Activated CD4-positive, alpha-beta T cell treated with anti-CD3 and anti-CD28 coated beads, Interleukin-2, amount 50 U/mL, for 24 hours (primary cell): ENCODE measurements at places on chromosomes 13 and 19.
A peak's percentile ranks its signal among the peaks of the same experiment; 100 is the strongest.

GRCh38 chr19:4971424-4971793 lies 2.5 kb downstream of the KDM4B start:
- no peak for DNase-seq

GRCh38 chr13:41505209-41505835 lies 48.0 kb downstream of the RGCC start:
- DNase-seq, result no peak

- DNase-seq, result no peak
Measured at GRCh38 chr19:44765033-44765948, 12.4 kb upstream of the CBLC start.

DNA sequence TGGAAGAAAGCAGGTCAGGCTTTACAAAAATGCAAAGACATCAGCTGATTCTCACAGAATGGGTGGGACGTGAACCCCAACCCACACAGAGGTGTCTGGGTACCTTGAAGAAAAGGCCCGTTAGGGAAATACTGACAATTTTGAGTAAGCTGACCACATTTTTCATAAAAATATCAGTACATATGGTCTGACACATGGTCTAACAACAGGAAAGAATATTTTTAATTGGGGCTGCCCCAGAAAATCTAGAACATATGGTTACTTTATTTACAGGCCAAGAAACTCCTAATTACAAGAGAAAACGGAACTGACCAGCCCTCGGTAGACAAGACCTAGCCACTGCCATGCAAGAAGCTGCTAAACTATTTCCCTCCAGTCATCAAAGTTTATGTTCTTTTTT lies 48.7 kb upstream of the ITM2B start:
- DNase-seq, result no peak

- no peak for DNase-seq
Measured at GRCh38 chr13:46142776-46143175, 37.9 kb upstream of the CPB2 start.

- no peak for DNase-seq
Measured at GRCh38 chr19:48308631-48309586, 16.4 kb upstream of the EMP3 start.

GRCh38 chr19:18014197-18014596 lies 6.2 kb downstream of the ARRDC2 start:
- no peak for DNase-seq

DNA sequence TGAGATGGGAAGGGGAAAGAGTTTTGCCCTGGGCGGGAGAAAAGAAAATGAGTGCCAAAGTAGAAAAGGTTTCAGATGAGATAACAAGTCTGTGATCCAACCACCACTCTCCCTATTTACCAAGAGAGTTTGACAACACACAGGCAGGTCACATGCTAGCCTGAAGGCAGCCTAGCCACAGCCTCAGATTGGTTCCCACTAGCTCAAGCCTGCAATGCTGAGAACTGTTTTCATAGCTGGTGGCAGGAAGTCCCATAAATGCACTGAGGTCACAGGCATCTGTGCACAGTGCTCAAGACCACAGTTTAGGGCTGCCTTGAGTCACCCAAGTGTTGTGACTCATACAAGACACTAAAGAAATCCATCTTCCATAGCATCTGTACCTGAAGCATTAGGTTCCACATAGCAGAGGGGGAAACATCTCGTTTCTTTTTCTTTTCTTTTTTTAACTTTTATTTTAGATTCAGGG lies 18.5 kb upstream of the POP4 start:
- DNase-seq, result peak; percentile 55

- DNase-seq, result no peak
Measured at GRCh38 chr19:15673176-15673654, 328 bp downstream of the CYP4F12 start.

GRCh38 chr13:56861476-56861875 lies 279.2 kb upstream of the PRR20A start:
- DNase-seq, result no peak

DNA sequence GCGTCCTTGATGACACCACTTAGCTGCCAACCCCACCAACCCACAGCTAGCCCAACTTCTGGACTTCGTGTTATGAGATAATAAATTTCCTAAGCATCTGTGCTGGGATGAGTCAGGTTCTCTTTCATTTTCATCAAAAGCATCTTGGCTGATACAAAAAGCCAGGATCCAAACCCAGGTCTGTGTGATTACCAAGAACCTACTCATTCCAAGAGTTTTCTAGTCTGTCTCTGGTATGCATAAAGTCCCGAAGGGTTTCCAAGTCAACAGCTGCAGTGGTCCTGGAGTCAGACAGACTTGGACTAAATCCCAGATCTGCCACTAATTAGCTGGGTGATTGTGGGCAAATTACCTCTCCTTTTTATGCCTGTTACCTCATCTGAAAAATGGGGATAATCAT lies 55.5 kb upstream of the SERP2 start:
- no peak for DNase-seq

DNA sequence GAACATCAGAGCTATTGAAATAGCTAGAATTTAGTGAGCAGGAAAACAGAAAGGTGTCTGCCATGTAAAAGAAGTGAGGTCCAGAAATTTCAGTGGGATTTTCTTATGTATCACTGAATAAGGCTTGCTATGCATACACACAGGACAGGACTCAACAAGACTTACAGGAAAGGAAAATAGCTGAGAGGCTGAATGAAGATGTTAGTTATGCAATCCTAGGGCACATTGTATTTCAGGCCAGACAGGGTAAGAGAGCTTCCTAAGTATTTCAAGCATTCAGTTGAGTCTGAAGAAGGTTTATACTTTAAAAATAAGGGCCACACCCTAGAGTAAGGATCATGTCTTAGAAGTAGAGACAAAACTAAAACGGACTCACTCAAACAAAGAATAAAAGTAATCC lies 419.9 kb upstream of the PRR20A start:
- DNase-seq, result no peak

DNA sequence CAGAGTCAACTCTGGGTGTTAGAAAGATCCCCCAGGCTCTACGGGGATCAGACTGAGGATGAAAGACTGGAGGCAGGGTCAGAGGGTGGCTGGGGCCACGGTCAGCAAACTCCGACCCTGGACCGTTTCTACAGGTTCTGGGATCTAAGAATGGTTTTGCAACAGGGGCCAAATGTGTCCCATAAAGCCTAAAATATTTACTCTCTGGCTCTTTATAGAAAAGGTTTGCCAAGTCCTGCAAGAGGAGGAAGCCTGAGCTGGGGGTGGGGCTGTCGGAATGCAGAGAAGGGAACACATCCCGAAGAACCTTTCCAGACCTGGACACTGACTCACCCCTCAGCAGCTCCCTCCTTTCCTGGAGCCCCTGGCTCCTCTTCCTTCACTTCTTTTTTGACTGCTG lies 20.7 kb downstream of the LIG1 start:
- no peak for DNase-seq

DNA sequence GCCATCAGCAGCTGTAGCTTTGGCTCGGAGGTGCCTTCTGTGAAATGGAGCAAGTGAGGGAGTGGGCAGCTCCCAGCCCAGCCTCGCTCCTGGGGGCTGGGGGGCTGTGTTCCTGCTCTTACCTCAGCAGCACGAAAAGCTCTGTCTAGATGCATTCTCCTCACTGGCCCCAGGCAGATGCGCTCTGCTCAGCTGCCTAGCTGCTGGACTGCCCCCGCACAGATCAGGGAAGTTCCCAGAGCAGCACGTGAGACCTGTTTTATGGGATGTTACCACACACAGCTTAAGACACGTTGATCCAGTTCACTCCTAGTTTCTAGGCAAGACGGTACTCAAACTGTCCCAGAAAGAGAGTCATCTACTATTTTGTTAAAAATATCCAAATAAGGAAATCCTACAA lies 13.6 kb downstream of the LCP1 start:
- DNase-seq, result peak; percentile 47

DNA sequence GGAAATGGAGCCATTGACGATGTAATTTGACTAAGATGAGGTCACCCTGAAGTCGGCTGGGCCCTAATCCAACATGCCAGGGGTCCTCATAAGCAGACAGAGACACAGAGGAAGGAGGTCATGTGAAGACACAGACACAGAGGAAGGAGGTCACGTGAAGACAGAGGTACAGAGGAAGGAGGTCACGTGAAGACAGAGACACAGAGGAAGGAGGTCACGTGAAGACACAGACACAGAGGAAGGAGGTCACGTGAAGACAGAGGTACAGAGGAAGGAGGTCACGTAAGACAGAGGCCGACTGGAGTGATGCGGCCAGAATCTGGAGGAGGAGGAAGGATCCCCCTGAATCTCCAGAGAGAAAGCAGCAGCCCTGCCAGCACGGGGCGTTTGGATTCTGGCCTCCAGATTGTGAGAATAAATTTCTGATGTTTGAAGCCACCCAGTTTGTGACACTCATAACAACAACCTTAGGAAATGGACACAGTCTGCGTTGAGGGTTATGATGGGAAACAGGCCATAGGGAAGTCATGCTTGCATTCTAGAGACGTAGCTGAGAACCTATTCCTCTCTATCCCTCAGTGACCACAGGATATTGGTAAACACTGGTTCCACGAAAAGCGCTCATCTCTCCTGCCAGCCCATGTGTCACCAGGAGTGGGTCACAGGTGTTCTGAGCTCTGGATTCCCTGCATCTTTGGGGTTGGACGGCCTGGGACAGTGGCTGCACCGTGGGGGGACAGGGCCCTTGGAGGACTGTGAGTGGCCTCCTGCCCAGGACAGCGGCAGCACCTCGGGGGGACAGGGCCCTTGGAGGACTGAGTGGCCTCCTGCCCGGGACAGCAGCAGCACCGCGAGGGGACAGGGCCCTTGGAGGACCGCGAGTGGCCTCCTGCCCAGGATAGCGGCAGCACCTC lies 108.5 kb downstream of the SOX1 start:
- no peak for DNase-seq

DNA sequence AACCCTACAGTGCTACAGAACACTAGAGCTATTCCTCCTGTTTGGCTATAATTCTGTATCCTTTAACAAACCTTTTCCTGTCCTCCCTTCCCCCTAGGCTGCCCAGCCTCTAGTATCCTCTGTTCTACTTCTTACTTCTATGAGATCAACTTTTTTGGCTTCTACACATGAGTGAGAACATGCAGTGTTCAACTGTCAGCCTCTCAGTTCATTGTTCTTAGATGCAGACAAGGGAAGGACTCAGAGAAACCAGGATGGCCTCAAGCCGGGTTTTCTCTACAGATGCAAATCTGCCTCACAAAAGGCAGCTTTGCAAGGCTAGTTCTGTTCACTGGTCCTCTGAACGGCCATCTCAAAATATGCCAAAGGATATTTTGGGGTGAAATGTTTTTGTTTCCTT lies 18.4 kb downstream of the AMER2 start:
- DNase-seq, result no peak

- DNase-seq, result no peak
Measured at GRCh38 chr19:8306235-8307054, 1.7 kb downstream of the CD320 start.

- no peak for DNase-seq
Measured at GRCh38 chr19:12838182-12838885, at the start of gene MAST1. TSS of gene MAST1 (plus strand) at chr19:12838515. CDS start at chr19:12838573, 58 bp downstream.

GRCh38 chr19:20968092-20968491 lies 45.0 kb downstream of the ZNF85 start:
- no peak for DNase-seq

- no peak for DNase-seq
Measured at GRCh38 chr13:44713788-44714469, 137.8 kb upstream of the TSC22D1 start.

DNA sequence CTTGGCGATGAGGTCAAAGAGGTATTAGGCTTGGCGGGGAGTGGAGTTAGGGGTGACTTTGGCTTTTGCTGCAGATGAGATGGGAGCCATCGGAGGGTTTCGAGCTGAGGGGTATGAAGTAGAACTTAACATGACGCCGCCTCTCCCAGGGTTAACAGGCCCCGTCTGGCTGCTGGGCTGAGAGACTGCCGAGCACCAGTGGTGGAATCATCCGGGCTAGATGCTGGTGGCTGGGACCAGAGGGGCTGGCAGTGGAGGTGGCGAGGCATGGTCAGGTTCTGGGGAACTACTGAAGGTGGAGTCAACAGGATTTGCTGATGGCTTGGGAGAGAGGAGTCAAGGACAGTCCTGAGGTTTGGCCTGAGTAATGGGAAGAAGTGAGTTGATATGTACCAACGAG lies 4.9 kb downstream of the RFX2 start:
- DNase-seq, result no peak

DNA sequence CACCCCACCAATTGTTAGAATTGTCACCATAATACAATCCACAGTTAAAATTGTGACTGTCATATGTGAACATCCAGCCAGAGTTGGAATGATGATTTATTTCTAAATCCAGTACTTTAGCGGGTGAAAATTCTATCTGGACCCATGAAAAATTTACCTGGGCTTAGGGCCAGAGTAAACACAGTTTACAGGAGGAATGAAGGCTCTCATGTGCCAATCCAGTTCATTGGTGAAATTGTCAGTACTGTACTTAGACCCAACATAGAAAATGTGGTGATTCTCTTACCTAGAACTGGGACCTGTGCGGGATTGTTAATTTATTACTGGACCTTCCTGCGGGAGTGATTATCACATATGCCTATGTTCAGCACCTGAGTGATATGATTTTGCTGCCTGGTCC lies 27.3 kb upstream of the ZNF681 start:
- no peak for DNase-seq

GRCh38 chr19:46426035-46426505 lies 2.7 kb downstream of the PNMA8C start:
- DNase-seq, result no peak

DNA sequence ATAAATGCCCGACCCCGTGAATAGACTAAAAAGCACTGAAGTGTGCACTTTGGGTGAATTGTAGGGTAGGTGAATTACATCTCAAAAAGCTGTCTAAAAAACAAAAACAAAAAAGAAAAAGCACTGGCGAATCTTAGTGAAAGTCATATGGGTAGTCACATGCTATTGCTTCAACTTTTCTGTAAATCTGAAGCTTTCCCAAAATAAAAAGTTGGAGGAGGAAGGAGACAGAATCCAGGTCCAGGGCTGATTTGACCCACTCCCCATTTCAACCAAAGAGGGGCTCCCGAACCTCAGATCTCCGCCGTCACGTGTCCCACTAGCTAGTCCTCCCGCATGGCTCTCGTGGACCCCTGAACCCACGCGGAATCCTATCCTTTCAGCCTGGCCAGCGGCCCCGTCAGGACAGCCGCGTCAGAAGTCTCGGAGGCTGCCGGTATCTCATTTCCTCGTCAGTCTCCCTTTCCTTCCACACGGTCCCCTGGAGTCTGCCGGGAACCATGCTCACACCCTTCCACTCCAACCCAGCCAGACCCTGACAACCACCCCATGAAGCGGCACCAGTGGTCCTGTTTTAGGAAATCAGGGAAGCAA lies 6.1 kb downstream of the PPP1R12C start:
- no peak for DNase-seq

- DNase-seq, result no peak
Measured at GRCh38 chr19:36837176-36837905, 846 bp downstream of the ZNF790 start.

GRCh38 chr19:54062643-54063042 lies 1.1 kb downstream of the VSTM1 start:
- DNase-seq, result no peak

DNA sequence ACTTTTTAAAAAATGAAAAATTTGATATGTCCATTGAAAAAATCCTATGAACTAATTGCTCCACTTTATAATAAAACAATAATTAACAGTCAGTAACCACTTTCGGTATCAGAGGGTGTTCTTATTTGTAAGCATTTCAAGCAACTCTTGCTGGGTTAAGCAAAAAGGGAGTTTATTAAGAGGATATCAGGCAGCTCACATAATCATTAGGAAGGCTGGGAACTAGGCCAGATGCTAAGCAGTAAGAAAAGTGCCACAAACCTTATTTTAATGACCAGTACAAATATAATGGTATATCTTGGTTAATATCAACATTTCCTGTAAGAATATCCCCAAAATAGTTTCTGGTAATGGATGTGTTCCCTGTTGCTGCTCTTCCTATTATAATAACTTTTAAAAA lies 2618.3 kb upstream of the PCDH20 start:
- no peak for DNase-seq
